ENCODE measurements at places on chromosomes 7 and 10.

DNA sequence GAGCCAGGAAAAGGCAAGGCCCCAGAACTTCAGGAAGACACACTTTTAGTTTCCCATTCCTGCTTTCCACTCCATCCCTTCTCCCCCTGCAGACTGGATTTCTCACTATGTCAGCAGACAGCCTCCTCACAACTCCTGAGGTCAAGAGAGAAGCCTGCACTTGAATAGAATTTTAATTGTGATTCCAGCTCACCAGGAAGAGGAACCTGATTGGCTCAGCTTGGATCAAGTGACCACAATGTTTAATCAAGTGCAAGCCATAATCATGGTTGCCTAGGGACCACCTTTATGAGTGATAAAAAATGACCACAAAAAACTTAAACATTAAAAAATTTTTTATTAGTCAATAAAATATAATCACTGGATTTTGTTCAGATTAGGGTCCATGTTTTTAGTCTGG, 244.7 kb upstream of the RHOBTB1 start:
- no peak for DNase-seq

DNA sequence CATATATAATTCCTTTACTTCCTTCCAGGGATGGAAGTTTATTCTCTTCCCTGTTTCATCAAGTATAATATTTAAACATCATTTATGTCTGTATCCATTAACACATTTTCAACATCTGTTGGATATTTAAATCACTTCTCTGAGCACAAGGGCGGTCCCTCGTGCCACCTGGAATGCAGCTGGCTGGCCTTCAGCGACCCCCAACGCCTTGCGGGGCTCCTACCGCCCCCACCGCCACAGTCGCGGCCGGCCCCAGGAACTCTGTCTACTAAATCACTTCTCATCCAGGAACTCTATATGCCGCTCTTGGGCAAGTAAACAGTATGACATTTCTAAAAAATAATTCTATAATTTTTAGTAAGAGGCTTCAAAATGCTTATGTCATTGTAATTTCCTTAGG, 221.1 kb upstream of the PTN start:
- no peak for DNase-seq

DNA sequence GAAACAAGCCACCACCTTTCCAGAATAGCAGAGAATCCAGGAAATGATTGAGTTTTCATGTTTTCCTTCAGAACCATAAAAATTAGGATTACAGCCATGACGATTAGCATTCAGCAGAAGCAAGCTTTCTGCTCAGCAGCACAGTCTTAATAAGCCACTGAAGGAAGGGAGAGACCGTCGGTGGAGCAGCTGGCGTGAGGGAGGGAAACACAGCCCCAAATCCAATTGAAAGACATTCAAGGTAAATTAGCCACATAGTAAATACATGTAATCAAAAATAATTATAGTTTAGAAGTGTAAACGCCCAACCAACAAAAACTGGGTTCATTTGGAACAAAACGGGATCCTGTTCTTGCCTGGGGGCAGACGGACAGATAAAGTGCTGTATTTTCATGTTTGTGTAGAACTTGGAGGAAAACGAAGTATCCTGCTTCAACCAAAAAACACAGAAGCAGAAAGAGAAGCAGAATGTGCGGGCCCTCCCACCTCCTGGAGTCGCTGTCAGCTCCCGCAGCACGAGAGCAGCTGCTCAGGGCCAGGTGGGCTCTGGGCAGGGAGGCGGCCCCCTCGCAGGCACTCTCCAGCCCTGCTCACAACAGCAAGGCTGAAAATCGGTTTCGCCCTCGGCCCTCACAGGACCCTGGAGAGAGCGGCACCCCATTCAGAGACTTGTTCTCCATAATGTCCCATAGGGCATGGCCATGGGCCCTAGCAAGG, 84.9 kb downstream of the TCERG1L start:
- no peak for DNase-seq

- DNase-seq, result no peak
These were observed 2.0 kb downstream of the BCL7B start for GRCh38 chr7:73555411-73555982.

- no peak for DNase-seq
These were observed 7.9 kb downstream of the PKD1L1 start for GRCh38 chr7:47940088-47941013.

GRCh38 chr7:874031-874749, 2.2 kb upstream of the GET4 start:
- no peak for DNase-seq

DNA sequence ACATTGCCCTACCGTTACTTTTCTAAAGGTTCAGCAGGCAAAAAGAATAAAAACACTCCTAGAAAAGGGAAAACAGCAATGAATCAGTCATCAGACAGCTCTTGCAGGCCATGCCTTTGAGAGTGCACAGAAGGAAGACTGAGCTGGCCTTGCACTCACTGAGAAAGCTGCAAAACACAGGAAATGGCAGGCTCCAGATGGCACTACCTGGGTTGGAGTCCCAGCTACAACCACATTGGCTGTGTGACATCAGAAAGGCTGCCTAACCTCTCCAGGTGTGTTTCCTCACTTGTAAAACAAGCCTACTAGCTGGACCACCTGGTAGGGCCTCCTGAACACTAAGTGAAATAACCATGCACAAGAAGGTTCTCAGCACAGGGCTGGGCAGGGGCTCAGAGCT, 113.7 kb downstream of the SFMBT2 start:
- no peak for DNase-seq

DNA sequence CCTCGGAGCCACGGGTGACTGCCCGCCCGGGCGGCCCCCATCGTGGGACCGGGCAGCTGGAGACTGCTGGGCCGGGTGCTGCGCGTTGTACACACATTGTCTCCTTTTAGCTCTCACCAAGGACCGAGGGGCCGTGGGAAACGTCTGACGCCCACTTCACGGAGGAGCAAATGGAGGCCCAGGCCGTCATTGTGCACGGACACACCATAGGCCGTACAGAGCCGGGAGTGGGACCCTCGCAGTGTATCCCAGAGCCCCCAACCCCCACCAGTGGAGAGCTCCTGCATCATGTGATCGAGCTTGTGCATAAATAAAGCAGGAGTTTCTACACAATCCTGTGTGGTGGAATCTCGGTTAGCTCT, 722 bp downstream of the DENND10 start:
- DNase-seq, result no peak

- DNase-seq, result no peak
These were observed 20.4 kb downstream of the HTR7 start for GRCh38 chr10:90837486-90837885.

- no peak for DNase-seq
These were observed 101.0 kb upstream of the STEAP1B start for GRCh38 chr7:22601003-22601402.

GRCh38 chr7:36602934-36603887, 121.1 kb downstream of the AOAH start:
- DNase-seq, result no peak

GRCh38 chr10:62708569-62708968, 96.0 kb upstream of the ADO start:
- DNase-seq, result no peak

All from activated T-helper 1 cell treated with anti-CD3 and anti-CD28 coated beads, Interleukin-2, amount 50 U/mL, for 16 hours (primary cell).